ENCODE measurements at places on chromosomes 5 and 9.
A peak's percentile ranks its signal among the peaks of the same experiment; 100 is the strongest.

DNA sequence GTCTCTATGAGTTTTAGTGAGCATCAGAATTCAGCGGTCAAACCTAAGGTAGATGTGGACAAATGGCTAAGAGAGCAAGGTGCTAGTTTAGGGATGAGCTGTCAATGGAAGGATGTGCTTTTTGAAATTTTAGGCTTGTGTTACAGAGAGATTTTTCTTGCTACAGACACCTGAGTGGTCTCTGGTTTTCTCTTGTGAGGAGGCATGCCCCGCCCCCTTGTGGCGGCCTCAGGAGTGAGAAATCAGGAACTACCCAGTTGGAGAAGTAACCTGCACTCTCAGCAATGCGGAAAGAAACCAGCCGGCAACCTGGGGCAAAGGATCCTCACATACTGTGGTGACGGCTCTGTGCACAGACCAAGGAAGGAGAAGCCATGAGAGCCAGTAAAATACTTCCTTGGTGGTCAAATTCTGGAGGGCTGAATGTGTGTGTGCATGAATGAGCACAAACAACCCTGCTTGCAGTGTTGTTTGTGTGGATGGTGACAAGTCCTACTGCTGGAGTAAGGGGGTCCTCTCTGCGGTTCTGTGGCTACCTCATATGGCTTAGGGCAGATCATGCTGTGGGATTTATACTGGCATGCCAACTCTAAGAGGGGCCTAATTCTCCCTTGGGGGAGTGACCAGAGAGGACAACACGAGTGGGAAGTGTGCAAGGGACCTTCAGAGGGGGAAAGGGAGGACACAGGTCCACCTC lies 16.7 kb upstream of the HSD17B4 start:
- peak; percentile 59 for DNase-seq

GRCh38 chr9:93303258-93303771 lies 119.4 kb downstream of the WNK2 start:
- DNase-seq = no peak

DNA sequence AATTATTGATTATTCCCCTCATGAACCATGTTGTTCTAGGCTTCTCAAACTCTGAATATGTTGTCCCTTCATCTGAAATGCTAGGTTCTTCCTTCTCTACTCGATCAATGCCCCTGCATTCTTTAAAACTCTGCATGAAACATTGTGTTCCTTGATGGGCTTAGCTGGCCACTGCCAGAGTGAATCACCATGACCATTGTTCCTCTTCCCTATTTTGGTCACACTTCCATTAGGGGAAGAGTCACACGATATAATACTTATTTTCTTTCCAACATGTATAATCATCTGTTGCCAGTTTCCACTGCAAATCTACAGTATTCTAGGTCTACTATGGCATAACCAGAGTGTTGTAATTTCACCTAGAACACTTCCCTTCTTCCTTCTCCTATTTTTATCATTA lies 247.9 kb downstream of the TRPM3 start:
- no peak for DNase-seq

DNA sequence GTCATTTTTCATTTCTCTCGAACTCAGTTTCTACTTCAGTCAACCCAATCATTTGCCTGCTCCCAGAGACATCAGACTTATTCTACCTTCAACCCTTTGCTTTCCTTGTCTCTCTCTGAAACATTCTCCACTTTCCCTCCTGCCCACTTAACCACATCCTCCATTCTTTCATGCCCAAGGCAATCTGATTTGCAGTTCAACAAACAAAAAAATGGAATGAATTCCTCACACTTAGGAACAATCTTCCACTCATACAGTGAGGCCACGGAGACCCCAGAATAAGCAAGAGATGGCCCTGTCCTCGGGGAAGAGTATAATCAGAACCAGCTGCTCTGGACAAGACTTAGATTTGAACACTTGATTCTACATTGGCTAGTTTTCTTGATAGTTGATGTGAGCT lies 180.5 kb downstream of the RFK start:
- peak; percentile 18 for DNase-seq
